Skeletal muscle cell (primary cell): ENCODE measurements at places on chromosomes 7 and 10.

GRCh38 chr10:82453678-82454293, 578.8 kb downstream of the NRG3 start:
- no peak for DNase-seq

DNA sequence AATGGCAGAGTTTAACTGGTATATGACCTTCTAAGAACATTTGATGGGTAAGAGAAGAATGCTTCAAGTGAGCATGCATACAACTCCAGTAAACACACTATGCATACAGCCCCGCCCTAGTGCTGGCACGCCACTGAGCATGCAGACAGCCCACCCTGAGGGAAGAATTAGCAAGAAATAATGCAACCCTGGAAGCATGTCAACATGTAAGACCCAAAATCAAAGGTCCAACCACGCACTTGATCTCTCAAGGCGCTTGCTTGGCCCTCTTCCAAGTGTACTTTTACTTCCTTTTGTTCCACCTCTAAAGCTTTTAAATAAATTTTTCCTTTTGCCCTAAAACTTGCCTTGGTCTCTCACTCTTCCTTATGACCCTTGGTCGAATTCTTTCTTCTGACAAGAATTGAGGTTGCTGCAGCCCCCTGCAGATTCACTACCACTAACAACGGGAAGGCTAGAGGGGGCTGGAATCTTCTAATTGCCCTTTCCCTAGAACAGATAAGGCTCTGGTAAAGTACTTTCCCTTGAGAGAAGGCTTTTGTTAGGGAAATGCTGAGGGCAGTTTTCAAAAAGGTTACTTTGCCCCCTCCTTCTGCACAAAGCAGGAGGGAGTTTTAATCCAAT, 3.4 kb downstream of the FAM24B start:
- DNase-seq: no peak

DNA sequence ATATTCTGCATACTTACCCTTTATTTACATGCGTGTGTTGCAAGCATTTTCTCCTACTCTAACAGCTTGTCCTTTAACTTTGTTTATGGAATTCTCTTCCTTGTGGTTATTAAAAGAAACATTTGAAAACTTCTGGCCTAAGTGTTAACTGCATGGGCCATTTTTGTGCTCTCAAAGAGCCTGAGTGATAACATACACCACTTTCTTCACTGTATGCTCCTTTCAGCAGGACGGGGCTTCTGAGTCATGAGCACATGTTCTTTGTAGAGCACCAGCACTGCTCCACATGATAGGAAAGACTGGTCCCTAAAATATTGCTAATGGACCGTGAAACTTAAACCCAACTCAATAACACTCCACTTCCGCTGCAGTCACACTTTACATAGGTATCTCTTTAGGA, 1093.6 kb upstream of the GHITM start:
- no peak for DNase-seq

DNA sequence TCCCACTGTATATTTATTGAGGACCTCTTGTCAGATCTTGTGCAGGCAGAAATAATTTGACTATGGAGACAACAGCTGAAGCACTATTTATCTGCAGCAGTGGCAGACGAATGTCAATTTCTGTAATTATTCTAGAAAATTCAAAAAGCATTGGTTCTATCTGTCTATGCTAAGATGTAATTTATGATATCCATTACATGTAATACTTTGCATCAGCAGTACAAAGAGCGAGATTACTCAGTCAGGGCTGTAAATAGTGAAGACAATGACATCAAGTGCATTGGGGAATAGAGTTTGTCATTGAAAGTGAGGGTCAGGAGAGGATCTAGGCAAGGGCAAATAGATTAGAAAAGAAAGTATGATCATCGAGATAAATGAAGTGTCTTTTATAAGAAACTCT, 508.2 kb downstream of the ZWINT start:
- DNase-seq: no peak

DNA sequence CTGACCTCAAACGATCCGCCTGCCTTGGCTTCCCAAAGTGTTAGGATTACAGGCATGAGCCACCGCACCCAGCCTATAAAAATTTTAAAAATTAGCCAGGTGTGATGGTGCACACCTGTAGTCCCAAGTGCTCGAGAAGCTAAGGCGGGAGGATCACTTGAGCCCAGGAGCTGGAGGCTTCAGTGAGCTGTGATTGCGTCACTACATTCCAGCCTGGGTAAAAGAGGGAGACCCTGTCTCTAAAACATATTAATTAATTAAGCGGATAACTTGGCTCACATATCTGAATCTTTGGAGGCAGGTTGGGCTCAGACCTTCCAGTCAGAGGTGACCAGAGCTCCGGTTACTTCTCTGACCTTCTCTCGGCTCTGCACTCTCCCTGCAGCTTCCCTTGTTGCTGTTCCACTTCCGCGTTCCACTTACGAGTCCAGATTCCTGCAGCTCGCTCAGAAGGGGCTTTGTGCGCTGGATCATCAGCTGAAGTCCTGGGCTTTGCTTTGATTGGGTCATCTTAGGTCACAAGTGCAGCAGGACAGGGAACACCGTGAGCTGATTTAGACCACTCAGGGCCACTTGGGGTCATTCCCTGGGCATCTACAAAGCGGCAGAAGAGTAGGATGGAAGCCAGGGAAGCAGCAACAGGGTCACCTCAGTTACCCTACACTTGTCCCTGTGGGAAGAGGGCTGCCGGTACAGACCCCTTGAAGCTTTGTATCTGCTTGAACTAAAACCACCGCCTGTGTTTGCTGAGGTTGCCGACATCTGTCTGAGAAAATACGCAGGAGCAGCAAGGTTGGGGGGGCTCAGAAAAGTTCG, 2.0 kb upstream of the ARPC1B start:
- no peak for DNase-seq

GRCh38 chr7:39539816-39540215, 26.4 kb upstream of the YAE1 start:
- no peak for DNase-seq

- no peak for DNase-seq
Observed at GRCh38 chr10:6678956-6679355, 98.9 kb upstream of the PRKCQ start.

GRCh38 chr10:61662794-61663259, at the start of gene CABCOCO1:
Gene CABCOCO1 (plus strand): TSS chr10:61662929. CDS start chr10:61662973, 44 bp downstream.
- no peak for DNase-seq

- DNase-seq: no peak
Observed at GRCh38 chr10:123642697-123643096, 23.5 kb upstream of the GPR26 start.

- DNase-seq: peak; percentile 51
Observed at GRCh38 chr7:43648473-43649406, 65.8 kb downstream of the STK17A start.

- DNase-seq: peak; percentile 52
Observed at GRCh38 chr7:116653204-116653603, 18.8 kb upstream of the MET start.

- DNase-seq: no peak
Observed at GRCh38 chr10:117214401-117214800, 17.1 kb downstream of the KCNK18 start.

- no peak for DNase-seq
Observed at GRCh38 chr7:73699370-73700068, 16.1 kb downstream of the BUD23 start.

GRCh38 chr7:148058753-148059152, 531.8 kb upstream of the C7orf33 start:
- no peak for DNase-seq

- DNase-seq: no peak
Observed at GRCh38 chr7:147796581-147796980, 794.0 kb upstream of the C7orf33 start.

DNA sequence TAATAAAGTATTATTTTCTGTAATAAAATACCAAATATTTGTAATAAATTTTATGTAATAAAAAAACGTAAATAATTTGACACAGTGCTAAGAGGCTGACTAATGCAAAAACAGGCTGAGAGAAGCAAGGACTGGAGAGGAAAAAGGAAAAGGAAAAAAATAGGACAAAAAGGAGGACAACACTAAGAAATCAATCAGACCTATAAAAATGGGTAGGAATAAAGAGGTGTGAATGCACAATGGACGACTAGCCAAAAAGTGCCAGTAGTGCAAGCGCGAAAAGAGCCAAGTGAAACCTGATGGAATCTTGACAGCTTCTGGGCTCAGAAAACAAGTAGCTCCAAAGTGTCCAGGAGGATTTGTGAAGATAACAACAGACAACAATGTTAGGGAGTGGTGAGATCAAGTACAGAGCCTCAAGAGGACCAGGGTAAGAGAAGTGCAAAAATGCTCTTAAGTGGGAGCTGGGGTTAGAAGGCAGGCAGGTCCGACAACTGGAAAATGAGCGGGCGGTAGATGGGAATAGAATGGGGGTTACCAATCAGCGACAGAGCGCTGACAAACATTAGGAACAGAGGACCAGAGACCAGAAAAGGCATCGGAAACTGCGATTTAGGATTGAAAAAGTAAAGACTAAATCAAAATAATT, 1.2 kb downstream of the BRAF start:
- no peak for DNase-seq

DNA sequence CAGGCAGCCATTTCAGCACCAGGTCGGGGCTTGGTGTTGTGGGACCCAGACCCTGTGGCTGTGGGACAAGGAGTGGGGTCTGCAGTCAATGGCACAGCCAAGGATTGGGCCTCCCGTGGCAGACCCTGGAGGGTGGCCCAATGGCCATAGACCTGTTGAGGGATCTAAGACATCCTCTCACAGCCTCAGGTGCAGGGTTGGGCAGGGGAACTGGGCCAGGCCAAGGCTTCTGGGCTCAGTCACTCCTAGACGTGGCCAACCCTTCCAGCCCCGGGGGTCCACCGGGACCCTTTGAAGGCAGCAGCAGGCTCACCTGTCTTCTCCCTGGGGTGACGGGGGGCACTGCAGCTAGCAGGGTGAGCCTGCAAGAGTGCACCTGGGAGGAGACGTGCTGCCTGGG, 45.7 kb upstream of the DPYSL4 start:
- DNase-seq: no peak

DNA sequence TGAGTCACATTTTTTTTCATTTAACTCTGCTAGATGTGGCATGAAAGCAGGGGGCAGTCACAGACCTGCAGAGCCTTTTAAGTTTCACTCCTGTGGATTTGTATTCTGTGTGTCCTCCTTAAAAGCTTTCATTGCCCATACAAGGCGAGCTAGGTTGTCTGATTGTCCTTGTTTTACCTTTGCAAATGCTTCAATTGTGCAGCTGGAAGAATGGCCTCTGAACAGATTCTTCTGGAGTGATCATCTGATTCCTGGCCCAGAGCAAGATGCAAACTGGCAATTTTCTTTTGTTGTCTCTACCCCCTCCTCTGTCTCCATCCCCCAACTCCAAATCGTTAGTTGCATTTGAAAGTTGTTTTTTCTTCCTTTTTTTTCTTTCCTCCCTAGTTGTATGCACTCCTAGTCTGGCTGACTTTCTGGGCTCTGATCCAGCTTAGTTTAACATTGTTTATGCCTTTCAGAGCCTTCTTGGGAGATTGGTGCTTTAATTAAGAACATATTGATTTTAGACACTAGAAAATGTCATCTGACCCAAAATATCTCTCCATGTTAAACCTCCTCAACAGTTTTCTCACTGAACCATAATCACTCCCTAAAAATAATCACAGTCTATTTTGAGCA, 150.2 kb downstream of the REEP3 start:
- peak; percentile 75 for DNase-seq

- no peak for DNase-seq
Observed at GRCh38 chr10:120818301-120818700, 32.9 kb upstream of the WDR11 start.

GRCh38 chr10:80596391-80597257, 58.9 kb downstream of the SH2D4B start:
- DNase-seq: no peak

DNA sequence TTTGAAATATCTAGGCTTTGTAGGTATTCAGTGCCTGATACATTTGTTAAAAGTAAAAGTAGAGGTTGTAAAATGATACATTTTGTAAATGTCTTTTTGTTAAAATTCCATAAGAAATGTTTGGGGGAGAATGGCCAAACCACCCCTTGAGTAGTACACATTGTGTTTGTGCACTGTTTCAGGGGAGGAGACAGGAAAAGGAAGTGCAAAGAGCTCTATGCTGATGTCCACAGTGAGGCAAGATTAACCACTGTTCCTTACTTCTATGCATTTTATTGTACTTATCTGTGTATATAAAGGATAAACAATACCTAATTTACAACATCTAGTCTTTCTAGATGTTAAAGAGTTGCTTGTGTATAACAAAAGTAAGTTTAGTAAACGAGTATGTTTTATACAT, 7.4 kb upstream of the CYCS start:
- no peak for DNase-seq

DNA sequence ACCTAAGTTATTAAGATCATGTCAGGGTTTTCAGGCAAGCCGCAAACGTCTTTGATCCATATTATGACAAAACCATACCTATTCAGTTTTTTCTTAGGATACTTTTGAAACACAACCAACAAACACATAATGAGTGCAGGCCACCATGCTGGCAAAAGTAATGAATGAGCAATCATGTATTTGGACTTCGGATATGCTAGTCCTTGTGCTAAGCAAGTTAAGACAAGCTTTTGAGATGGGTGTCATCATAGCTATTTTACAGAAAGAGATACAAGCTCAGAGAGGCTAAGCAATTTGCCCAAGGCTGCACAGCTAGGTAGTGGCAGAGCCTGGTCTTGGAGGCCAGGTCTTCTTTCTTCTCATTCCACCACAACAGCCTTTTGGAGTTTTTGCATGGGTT, 12.5 kb upstream of the KCNK18 start:
- DNase-seq: no peak

- peak; percentile 68 for DNase-seq
Observed at GRCh38 chr7:138565451-138566114, 105.5 kb downstream of the TRIM24 start.
